Kasumi-1 (cell line): ENCODE measurements at places on chromosomes 4 and X.

GRCh38 chr4:134027931-134028330 is 173.7 kb downstream of the PABPC4L start:
- no peak for DNase-seq

GRCh38 chrX:72125331-72126047 is 6.2 kb downstream of the RTL5 start:
- DNase-seq = no peak

- DNase-seq = peak; percentile 34
These were observed 17.3 kb downstream of the CTPS2 start for GRCh38 chrX:16695079-16695676.

- DNase-seq = peak; percentile 43
These were observed 29.3 kb downstream of the FAM199X start for GRCh38 chrX:104195489-104196084.

GRCh38 chrX:68443155-68443868 is 10.0 kb upstream of the OPHN1 start:
- peak; percentile 17 for DNase-seq

GRCh38 chr4:1419708-1420107 is 13.5 kb upstream of the NKX1-1 start:
- DNase-seq = no peak

- peak; percentile 43 for DNase-seq
These were observed 24.6 kb downstream of the F9 start for GRCh38 chrX:139554991-139555675.

- DNase-seq = no peak
These were observed 92.3 kb downstream of the HS3ST1 start for GRCh38 chr4:11336435-11336834.

DNA sequence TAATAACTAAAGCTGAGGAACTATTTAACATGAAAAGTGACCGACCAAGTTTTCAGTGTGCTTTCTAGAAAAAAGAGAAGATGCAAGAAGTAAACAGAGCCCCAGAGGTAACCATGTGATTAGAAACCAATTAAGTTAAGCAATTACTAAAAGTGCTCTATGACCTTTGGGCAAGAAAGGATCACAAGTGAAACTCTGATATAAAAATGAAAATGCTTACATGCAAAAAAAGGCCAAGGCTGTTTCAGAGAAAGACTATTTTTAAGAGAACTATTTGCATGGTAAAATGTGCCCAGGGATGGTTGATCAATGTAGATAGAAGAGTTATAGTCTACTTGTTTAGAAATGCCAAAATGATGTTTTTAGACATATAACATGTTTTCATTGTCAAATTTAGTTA is 22.0 kb downstream of the KLHL15 start:
- no peak for DNase-seq

DNA sequence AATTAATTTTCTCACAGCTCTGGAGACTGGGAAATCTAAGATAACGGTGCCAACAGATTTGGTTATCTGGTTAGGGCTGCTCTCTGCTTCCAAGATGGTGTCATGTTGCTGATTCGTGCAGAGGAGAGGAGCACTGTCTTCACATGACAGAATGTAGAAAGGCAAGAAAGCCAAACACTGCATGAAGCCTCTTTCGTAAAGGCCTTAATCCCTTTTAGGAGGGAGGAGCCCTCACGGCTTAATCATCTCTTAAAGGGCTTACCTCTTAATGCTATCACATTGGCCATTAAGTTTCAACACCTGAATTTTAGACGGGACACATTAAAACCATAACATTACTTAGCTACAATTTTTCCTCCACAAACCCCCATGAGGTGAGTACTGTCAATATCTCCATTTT is 174.1 kb downstream of the COX18 start:
- DNase-seq = no peak

DNA sequence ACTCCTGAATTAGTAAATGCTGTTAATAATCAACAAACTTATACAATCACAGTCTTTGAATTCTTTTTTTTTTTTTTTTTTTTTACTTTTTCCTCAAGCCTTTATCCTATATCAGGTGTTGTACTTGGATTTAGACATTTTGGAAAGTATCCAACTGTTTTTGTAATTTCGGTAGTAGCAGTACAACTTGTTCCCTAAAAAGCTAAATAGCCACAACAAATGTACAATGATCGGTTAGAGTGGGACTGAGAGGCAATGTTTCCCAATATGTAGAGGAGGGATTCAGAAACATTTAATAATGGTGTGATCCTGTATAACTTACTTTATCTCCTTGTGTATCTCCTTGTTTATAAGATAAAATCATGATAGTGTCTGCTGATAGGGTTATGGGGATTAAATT is 343.1 kb downstream of the GRID2 start:
- no peak for DNase-seq

DNA sequence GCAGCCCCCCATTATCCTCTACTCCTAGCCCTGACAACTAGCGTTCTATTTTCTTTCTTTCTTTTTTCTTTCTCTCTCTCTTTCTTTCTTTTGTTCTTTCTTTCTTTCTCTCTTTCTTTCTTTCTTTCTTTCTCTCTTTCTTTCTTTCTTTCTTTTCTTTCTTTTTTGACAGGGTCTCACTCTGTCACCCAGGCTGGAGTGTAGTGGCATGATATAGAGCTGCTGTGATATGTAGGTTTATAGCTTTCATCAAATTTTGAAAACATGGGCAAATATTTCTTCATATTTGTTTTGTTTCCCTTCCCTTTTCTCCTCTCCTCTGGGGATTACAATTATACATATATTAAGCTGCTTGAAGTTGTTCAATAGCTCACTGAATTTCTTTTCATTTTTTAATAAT is 39.1 kb upstream of the LONRF3 start:
- DNase-seq = no peak

DNA sequence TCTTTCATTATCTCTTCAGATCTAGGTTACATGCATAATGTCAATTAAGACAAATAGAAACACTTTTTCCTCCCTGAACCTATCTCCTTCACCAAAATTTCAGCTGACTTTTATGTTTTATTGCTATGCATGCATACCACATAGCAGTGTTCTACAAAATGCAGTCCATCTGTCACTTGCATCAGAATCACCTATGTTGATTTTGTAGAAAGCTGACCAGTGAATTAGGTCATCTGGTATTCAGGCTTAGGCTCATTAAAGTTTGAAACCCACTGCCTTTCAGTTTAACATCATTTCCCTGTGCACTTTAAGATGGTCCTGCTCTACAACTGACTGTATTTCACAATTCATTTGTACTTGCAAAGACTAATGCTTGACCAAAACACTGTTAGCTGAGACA is 277.9 kb downstream of the CFAP299 start:
- no peak for DNase-seq

DNA sequence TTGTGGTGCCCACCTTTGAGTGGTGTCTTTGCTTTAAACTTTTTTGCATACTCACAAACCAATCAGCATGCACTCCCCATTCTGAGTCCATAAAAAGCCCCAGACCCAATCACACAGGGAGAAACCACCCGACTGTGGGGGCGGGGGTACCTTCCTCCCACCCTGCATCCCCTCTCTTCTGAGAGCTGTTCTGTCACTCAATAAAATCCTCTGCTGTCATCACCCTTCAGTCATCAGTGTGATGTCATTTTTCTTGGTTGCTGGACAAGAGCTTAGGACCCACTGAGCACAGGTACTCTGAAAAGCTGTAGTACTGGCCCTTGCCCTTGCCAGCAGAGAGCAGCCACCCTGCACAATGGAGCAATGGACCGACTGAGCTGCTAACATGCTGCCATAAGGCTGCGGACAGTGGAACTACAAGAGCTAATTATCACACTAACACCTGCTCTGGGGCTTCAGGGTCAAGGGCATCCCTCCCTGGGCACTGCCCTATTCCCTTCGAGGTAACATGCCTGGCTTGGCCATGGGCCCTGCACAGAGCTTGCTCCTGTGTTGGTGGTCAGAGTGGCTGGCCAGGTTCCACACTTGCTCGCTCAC is 62.9 kb upstream of the PGRMC2 start:
- DNase-seq = no peak

DNA sequence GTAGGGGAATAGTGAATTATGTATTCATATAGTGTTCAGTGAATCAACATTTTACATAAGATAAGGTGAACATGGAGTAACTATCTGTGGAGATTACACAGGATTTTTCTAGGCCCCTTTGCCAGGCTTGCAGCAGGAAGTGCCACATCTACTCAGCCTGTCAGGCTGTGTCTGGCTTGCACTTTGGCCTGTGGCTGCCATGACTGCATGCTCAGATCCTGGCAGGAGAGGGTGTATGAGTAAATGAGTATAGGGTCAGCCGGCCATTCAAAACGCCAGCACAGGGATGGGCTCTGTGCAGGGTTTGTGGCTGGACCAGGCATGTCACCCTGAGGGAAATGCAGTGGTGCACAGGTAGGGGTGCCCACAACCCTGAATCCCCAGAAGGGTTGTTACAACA is 51.9 kb downstream of the UBQLN2 start:
- no peak for DNase-seq

- no peak for DNase-seq
These were observed 24.0 kb downstream of the IGFBP7 start for GRCh38 chr4:57086031-57086723.

- DNase-seq = no peak
These were observed 5.2 kb downstream of the GABRA3 start for GRCh38 chrX:152445926-152446325.

DNA sequence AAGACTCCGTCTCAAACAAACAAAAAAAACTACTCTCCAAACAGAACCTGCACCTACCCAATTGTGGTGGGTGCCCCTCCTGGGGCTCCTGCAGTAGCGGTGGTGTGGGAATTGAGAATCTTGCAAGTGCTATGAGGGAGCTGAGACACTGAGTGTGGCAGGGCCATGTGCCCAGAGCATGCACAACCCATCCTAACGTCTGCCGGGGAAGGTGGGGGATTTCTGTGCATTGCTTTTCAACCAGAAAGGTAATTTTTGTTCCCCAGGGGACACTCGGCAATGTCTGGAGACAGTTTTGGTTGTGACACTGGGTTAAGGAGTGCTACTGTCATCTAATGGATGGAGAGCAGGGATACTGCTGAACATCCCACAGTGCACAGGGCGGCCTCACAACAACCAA is 35.7 kb downstream of the TBL1X start:
- DNase-seq = no peak

- DNase-seq = no peak
These were observed 201.5 kb upstream of the GATB start for GRCh38 chr4:151962138-151962823.

DNA sequence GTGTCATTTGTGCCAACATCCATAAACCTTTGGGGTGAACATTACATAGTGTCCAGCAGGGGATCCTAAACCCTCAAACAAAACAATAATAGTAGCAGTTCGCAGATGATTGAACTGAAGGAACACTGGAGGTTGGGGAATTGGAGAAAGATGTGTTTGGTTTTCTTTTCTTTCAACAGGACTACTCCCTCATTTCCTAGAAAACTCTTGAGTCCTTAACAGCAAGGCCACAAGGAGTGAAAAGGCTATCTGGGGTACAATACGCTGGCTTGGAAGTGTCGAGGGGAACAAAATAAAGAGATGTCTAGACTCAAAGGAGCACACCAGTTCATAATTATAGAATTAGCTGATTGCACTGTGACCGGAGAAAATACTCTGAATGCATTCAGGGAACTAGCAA is 72.1 kb downstream of the IDS start:
- DNase-seq = no peak

DNA sequence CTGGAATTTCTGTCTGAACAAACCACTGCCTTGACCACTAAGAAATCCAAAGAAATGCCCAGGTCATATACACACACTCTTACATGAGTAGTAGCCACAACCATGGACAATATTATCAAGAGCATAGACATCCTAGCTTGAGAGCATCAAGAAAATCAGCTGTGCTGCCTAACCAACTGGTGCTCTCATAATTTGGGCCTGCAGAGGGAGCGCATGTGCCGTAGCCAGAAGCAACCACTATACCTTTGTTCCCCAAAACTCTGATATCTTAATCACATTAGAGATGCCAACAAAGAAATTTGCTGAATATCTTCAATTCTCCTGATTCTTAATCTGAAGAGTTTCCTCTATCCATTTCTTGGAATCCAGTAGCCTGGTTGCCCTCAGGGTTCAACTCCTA is 163.6 kb downstream of the ZNF674 start:
- peak; percentile 45 for DNase-seq

DNA sequence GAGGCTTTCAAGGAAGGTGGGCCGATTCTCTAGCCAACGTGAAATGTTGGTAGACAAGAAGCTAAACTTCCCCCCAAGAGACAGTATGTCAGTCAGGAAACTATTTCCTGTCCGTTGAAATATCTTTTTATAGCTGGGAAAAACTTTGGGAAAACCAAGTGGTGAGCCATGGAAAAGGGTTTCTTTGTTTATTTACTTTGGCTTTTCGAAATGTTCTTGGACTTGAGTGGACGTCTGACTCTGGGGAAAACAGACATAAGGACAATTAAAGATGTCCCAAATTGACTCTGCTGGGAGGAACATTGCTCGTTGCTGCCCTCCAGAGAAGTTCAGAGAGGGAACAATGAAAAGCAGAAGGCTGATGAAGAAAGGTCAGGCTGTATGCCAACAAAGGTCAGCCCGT is 295.4 kb downstream of the RAPGEF2 start:
- no peak for DNase-seq

DNA sequence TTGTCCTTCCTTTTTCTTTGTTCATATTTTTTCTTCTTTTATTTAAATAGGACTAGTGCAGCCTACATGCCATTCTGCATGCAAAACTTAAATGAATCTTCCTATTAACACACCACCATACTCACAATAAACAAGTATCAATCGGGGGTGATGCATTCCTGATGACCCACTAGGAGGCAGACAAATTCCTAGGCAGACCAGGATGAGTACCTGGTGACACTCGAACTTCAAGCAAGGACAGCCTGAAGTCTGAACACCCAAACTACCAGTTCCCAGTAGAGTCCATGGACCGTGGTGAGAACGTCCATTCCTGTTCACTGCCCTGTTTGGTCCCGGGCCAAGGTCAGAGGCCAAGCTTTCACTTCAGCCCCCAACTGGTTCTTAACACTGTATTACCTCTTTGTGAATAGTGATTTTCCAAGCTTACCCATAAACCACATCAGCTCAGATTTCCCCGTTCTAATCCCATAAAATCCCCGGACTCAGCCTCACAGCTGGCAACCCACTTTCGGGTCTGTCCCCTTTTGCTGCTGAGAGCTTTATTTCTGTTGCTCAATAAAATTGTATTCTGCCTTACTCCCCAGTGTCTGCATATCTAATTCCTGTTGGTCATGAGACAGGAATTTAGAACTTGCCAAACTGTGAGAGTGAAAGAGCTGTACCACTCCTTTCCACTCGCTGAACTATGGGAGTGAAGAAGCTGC is 1286.6 kb downstream of the FSTL5 start:
- no peak for DNase-seq

GRCh38 chr4:186809070-186809469 is 85.4 kb upstream of the FAT1 start:
- no peak for DNase-seq

DNA sequence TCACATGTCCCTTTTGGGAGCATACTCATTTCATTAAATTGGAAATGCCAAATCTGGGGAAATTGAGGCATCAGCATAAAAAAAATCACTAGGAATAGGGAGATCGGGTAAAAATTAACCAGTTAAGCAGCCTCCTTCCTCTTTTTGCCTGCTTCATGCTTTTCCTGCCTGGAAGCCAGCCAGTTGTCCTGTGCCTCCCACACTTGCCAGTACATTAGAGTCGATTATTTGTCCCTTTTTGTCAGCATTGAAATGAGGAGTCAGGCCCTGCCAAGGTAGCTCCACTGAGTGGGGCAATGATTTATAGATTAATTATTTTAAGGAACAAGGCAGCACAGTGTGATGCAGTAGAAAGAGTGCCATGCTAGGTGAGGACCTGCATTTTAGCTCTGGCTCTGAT is 55.3 kb downstream of the SH2D1A start:
- peak; percentile 21 for DNase-seq

GRCh38 chrX:150982235-150982787 is 824 bp upstream of the HMGB3 start:
- no peak for DNase-seq

GRCh38 chr4:166996216-166996615 is 238.1 kb downstream of the SPOCK3 start:
- DNase-seq = no peak
